ENCODE measurements at places on chromosomes 5 and 9.

DNA sequence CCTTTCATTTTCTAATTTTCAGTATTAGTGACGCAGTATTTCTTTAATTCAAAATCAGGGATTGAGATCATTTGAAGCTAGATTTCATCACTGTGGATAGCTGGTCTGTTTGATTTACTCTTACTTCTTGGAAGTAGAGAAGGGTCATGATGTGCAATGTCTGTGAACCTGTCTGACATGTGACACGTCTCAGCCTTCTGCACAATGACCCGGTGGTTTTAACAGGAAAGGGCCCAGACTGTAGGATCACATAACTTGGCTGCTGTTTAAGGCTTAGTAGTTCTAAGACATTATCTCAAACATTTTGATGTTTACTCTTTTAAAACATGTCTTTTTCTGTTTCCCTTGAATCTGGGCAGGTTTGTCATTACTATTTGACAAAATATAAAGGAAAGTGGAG, 823.3 kb upstream of the NUDT12 start:
- DNase-seq, result no peak

- DNase-seq, result no peak
Observed at GRCh38 chr9:38171926-38172325, 102.9 kb upstream of the SHB start.

GRCh38 chr5:65854925-65855324, 71.5 kb upstream of the ERBIN start:
- no peak for DNase-seq

GRCh38 chr5:81630684-81631083, 120.2 kb downstream of the SSBP2 start:
- DNase-seq, result no peak

DNA sequence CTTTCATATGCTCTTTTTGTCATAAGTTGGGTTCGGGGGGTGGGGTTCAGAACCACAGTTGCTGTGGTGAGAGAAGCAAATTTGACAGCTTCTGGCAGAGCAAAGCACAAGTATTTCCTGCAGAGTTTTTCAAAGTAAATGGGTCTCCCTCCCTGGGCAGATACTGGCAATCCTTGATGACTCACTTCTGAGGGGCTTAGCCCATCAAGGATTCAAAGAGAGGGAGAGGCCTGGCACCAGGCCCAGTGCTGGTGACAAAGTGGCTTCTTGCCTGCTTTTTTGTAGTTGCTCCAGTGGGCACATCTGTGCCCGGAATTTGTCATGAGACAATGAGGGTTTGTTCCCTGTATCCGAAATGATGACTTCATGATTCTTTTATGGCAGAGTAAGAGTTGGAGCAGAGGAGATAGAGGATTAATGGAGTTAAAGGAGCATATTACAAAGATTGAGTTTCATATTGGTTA, 46.6 kb upstream of the TNC start:
- DNase-seq, result no peak

DNA sequence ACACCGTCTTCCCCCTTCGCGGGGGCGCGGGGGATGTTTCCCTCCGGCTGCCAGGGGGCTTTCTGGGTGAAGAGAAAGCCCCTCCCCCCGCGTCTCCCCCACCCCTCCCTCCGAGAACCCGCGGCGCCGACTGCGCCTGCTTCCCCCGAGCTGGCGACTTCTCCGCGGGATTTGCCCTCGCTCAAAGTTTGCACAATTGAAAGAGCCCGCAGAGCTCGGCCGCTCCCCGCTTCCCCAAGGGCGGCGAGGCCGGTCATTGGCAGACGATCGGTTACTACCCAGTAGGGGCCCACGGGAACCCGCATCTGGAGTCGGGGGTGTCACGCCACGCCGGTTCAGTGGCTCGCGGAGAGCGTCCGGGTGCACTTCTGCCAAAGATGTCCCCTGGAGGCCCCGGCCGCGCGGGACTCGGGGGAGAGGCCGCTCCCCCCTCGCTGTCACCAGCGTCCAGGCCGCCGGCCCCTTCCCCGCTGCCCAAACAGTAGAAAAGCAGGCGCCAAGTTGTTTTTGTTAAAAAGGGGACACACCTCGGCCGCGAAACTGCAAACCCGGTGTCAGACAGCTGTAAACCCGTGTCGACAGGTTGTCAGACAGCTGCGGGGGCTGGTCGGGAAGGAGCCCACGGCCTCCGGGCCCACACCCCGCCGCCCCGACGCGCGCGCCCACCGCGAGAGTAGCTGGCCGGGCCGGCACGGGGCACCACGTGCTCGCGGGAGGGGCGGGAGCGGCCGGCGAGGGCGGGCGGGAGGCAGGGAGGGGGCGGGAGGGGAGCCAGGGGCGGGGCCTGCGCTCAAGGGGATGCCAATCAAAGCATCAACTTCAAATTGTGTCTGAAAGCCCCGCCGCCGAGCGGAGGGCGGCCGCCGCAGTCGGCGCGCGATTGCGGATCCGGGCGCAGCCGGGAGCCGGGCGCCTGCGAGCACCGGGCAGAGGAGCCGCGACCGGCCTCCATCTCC, at the start of gene IRX1:
Gene IRX1 (plus strand): TSS at position 827 of the 956 bp plus-strand sequence. CDS start 274 bp downstream, outside the sequence.
- no peak for DNase-seq

- no peak for DNase-seq
Observed at GRCh38 chr5:6943197-6944112, 230.2 kb downstream of the TENT4A start.

DNA sequence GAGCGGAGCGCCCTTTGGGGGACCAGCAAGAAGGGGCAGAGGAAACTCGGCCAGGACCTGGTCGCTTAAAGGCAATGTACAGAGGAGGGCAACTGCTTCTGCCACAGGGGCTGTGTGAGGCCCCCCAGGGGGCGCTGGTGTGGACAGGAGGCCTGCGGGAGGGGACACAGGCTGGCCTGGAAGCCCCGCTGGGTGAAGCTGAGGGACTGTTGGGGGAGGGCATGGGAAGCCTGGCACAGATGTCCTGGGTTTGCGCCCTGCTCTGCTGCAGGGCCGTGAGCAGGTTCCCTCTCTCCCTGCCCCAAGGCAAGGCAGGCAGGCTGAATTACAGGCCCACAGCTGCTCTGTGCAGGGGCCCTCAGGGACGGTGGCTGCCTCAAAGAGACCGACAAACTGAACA, 5.4 kb downstream of the MED22 start:
- DNase-seq, result no peak

DNA sequence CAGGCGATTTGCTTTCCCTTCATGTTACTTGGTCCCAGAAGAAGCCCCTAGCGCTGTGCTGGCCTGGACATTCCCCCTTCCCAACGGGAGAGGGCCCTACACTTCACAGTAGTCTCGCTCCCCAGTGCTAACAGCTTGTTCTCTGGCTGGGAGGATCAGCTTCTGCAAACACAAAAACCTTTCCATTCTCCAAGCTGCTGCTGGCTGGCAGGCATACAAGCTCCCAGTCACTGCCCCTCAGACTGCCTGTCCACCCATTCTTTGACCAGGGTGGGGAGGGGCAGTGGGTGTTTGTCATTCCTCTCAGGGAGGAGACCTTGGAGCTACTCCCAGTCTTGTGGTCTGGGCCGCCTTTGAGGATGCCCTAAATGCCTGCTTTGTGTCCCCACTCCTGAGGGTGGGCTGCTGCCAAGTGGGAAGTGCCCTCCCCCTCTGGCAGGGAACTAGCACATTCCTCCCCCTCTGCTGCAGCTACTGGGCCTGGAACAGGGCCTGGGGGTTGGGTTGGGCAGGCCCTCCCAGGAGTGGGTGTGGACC, 20.8 kb downstream of the ENHO start:
- no peak for DNase-seq

- DNase-seq, result no peak
Observed at GRCh38 chr9:89278997-89279739, 31.8 kb upstream of the CKS2 start.

Data from CD8-positive, alpha-beta memory T cell (primary cell).